ENCODE measurements at places on chromosomes 4 and X. TPM values are rescaled to one million over a fixed set of nuclear protein-coding genes. Genes with fewer than 3 reads are reported as not detected.

GRCh38 chrX:141158084-141158483 lies 18.8 kb downstream of the LDOC1 start:
- DNase-seq: no peak

DNA sequence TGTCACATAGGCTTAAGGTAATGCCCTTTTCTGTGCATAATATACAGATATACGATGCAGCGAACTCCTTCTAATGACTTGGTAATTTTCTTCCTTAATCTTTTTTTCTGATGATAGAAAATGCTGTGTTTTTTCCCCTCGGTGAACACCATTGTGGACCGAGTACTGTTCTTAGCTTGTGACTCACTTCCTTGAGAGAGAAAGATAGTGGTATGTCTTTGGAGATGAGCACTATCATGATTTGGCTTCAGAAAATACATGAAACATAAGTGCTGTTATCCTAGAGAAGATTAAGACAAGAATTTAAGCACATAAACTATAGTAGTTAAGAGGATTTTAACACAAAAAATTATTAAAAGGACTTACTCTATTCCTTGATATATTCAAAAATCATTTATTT lies 63.9 kb downstream of the RS1 start:
- no peak for DNase-seq

DNA sequence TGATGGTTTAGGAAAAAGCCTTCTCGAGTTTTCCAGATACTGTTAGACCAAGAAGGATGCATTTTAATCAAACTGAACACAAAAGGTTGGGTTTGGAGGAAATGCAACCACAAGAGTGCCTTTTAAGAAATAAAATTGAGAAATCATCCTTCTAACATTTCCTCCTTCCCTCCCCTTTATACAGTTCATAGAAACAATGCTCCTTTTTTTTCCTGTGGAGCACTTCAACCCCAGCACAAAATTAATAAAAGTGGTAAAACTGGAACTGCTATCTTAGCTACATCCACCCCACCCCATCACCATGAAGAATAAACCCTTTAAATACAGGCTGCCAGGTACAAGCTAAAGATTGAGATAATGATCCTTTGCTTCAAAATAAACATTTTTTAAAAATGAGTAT lies 211.1 kb downstream of the RELL1 start:
- no peak for DNase-seq

Gene PSAPL1
- polyA plus RNA-seq: not detected

Gene ZCCHC18
- 2.2 TPM for polyA plus RNA-seq

Gene LPAR4
- polyA plus RNA-seq: 0.32 TPM
